ENCODE measurements at places on chromosomes 6 and 20.

GRCh38 chr20:47188540-47188939 lies 168.0 kb downstream of the ZMYND8 start:
- no peak for DNase-seq

DNA sequence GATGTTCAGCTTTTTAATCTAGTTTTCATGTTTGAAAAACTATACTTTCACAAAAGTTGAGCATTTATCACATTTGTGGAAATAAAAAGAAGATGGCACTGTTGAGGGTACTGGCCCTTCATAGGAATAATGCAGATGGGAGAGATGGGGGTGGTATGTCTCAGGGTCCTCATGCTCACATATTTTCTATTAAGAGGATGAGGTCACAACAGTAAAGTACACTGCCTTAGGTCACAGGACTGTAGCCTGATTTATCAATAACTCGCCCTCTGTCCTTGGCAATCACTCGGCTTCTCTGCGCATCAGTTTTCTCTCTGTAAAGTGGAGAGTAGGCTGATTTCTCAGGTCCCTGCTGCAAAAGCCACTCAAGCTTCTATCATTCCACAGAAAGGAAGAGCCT lies 55.9 kb downstream of the PPP1R3G start:
- no peak for DNase-seq

- no peak for DNase-seq
Observed at GRCh38 chr20:59014680-59015389, 4.4 kb upstream of the TUBB1 start.

DNA sequence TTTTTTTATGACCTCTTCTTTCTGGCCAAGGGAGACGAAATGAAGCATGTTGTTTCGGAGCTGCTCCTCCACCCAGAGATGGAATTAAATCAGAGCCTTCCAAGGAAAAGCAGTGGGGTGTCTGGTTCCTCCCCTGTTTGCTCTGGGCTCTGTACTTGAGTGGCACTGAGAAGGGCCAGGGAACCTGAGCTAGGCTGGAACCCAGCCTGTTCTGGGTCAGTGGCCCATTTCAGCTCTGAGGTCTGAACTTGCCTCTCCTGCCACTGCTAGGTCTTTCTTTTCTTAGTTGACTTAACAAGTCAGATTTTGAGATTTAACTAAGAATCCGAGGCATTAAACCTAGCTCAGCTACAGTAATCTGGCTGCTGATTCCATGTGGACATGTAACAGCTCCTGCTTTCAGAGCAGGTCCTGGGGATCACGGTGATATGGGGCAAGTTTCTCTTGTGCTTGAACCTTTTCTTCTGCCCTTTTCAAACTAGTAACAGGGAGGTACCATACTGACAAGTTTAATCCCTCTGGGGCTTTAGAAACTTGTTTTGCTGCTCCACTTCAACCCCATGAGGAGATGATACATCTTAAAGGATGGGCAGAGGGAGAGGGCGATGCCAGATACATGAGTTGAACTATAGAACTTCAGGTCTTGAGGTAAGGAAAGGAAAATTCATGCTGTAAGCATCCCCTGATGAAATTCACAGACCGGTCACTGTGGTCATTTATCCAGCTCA lies 101.1 kb downstream of the SLC24A3 start:
- DNase-seq: no peak

DNA sequence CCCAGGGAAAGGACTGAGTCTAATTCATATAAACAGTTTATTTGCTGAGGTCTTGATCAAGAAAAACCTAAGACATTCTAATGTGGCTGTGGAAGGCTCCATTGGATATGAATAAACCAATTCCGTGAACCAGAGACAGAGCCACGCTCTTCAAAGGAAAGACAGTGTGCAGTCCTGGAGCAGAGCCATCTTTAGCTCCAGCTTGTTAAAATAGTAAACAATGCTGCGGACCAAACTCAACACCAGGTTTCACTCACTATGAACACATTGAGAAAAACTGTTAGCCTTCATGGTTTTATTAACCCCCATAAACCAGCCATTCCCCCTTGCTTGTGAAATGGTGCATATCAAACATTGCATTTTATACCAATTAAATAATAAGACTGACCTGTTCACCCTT lies 61.9 kb downstream of the COL9A1 start:
- no peak for DNase-seq

DNA sequence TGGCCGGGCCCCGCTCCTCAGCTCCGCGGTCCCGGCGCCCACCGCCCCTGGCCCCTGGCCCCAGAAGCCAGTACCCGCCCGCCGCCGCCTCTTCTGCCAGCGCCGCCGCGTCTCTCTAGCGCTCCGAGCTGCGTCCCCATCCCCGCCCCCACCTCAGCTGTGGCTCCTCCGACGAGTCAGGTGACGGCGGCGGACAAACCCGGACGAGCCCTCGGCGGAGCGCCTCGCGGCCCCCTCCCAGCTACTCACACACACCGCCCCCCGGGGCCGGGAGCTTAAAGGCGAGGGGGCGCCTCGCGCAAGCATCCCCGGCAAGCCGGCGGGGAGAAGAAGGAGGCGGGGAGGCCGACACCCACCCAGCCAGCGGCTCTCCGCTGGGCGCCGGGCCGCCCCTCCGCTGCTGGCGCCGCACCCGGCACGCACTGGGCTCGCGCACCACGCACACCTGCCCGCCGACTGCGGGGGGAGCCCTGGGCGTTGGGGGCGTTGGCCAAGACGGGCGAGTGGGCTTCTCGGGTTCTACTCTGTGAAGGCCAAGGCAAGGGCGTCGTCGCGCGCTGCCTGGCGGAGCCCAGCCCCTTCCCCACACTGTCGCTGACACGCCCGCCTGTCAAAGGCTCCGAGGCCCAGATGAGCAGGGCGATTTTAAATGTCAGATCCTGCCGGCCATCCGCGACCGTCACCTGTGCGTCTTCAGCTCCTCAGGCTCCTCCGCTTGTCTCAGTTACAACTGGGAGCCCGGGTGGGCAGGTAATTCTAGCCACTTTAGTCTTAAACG lies at the start of gene SNAP91:
TSS of gene SNAP91 (minus strand) at position 132 of the 778 bp plus-strand sequence. CDS start 1,174 bp downstream, outside the sequence.
- DNase-seq: no peak

DNA sequence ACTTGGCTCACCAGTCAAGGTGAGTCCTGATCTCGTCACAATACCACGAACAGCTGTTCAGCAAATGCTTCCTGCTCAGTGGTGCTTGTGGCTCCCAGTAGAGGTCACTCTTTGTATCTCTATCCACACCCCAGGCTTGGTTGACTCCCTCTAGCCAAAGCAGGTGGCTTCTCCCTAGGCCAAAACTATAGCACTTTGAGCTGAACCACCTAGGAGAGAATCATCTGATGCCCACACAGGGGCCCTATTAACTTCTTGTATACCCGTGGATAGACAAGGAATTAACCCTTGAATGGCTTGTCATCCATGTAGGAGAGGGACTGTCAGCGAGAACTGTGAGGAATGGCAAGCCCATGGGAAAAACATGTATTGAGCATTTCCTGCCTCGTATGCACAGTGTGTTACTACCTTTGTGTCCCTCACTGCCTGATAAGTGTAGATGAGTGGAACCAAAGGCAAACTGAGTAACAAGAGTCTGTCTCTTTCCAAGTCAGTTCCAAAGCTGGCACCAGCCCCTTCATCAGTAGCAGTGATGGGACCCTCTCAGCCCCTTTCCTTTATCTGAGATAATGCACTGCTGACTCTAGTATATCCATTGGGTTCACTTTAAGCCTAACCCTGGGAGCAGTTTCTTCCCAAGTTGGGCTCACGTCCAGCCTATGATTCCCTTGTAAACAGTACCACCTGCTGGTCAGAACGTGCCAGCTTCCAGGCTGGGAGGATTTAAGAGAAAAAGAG lies 42.5 kb downstream of the EIF2S2 start:
- peak; percentile 30 for DNase-seq

DNA sequence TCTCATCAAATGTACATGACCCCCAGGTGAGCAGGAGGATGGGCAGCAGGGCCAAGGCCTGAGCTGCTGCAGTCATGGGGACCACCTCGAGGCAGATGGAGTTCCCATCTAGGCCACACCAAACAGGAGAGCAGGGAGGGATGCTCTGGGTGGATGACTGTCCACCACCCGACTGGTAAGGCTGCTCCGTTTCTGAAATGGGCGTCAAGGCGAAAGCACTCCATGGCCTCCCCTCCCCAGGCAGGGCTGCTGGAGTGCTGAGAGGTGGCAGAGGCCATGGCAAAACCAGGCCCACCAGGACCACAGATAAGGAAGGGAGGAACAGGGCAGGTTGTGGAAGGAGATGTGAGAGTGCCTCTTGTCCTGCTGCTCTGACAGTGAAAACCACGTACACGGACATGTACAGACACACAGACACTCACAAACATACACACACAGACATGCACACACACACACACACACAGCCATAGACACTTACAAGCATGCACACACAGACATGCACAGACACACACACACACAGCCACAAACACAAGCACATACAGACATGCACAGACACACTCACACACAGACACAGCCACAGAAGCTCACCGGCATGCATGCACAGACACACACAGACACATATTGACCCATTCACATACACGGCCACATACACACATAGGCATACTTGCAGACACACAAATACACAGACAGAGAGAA lies 93.2 kb downstream of the PSMG4 start:
- no peak for DNase-seq

- no peak for DNase-seq
Observed at GRCh38 chr6:158687506-158687905, 37.7 kb downstream of the SYTL3 start.

GRCh38 chr6:106702451-106703110 lies 73.2 kb downstream of the QRSL1 start:
- DNase-seq: no peak

DNA sequence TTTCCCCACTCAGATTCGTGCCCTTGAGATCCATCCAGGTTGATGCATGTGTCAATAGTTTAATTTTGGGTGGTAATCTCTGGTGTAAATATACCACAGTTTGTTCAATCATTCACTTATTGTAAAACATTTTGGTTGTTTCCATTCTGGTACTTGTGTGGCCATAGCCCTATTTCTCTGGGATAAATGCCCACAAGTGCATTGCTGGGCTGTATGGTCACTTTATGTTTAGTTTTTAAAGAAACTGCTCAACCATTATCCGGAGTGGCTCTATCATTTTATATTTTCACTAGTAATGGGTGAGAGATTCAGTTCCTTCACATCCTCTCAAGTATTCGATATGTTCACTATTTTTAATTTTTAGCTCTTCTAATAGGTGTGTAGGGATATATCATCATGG lies 60.7 kb upstream of the RNF24 start:
- DNase-seq: no peak

- no peak for DNase-seq
Observed at GRCh38 chr6:47162793-47163192, 120.7 kb upstream of the ADGRF1 start.

GRCh38 chr6:128446497-128446896 lies 73.9 kb downstream of the PTPRK start:
- DNase-seq: no peak

GRCh38 chr6:106757722-106758467 lies 128.5 kb downstream of the QRSL1 start:
- DNase-seq: no peak

DNA sequence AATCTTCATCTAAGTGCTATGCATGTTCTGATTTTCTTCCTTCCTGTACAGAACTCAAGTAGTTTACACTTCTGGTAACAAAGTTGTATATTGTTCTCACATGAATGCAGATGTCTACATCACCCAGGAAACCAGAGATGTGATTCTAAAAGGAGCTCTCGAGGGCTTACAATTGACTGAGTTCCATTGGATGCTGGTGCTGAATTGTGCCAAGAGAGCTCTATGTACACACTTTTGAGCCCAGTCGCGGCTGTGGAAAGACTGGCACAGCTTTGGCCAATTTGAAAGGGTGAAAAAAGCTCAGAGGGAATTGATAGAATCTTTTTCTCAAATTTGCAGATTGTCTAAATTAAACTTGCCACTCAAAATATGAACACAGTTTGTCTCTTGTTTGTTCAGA lies 340.7 kb downstream of the LMBRD1 start:
- DNase-seq: no peak

- no peak for DNase-seq
Observed at GRCh38 chr6:39294133-39294532, 20.1 kb downstream of the KCNK17 start.

- DNase-seq: no peak
Observed at GRCh38 chr6:17962436-17963031, 24.9 kb downstream of the KIF13A start.

DNA sequence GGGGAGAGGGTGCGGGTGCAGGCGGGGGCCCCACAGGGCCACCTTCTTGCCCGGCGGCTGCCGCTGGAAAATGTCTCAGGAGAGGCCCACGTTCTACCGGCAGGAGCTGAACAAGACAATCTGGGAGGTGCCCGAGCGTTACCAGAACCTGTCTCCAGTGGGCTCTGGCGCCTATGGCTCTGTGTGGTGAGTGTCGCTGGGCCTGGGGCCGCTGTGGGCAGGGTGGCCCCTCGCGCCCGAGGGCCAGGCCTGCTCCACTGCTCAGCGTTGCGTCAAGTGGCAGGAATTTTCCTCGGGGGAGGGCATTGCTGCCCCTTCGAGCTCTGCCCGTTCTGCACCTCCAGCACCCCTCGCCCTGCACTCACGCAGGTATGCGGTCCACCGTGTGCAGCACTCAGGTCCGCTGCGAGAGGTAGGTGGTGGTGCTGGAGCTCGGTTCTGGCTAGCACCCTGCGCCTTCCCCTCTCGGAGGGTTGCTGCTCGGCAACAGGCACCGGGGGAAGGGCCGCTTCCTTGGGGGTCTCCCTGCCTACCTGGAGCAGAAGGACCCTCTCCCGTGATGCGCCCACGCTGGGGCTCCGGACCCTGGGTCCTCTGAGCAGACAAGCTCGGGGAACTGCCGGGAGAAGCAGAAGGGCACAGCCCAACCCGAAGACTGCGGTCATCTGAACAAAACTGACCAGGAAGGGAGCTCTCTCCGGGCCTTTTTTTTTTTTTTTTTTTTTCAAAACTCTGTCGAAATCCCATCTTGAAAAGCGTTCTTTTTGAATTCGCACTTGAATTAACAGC lies 674 bp downstream of the MAPK14 start:
- DNase-seq: peak; percentile 21

DNA sequence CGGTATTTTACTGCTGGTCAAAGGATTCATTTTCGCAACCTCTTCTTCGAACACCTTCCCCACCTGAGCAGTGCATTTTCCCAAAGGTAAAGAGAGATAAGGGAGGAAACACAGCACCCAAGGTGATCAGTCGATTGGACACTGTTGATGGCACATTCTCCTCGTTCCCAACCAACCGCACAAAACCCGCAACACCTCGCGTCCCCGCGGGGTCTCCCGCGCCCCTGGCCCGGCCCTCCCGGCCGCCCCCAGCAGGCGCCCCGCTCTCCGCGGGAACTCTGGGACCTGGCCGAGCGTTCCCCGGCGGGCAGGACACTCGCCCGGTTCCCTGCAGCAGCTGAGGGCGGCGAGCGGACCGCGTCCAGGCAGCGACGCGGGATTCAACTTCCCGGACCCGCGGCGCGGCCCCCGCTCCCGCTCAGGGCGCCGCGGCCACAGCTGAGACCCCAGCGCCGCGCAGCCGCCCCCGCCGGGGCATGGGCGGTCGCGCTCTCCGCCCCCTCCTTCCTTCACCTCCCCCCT lies 506 bp downstream of the RGS17 start:
- no peak for DNase-seq
